ENCODE measurements at places on chromosomes 12 and 14.

- DNase-seq = no peak
Observed at GRCh38 chr14:75667099-75667765, 6.2 kb downstream of the TTLL5 start.

GRCh38 chr12:56150563-56150962 lies 1.8 kb upstream of the MYL6B start:
- DNase-seq = peak; percentile 35

- no peak for DNase-seq
Observed at GRCh38 chr14:87111741-87112140, 881.2 kb downstream of the GALC start.

DNA sequence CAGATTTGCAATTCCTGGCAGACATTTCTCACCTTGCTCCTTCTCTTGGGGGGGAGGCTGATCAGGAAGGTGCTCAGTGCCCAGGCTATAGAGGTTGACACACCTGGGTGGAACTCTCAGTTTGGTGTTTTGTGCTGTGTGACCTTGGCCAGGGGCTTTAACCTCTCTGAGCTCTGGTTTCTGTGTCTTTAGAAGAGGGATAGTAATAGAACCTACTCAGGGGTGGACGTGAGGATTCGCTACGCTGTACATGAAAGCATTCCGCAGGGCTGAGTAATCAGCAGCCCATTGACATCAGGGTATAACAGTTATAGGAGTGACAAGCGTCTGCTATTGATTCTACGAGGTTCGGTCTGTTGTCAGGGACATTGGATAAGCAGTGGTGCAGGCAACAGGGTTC lies 98.1 kb downstream of the PHETA1 start:
- no peak for DNase-seq

- DNase-seq = no peak
Observed at GRCh38 chr12:4779749-4780148, 59.5 kb downstream of the GALNT8 start.

DNA sequence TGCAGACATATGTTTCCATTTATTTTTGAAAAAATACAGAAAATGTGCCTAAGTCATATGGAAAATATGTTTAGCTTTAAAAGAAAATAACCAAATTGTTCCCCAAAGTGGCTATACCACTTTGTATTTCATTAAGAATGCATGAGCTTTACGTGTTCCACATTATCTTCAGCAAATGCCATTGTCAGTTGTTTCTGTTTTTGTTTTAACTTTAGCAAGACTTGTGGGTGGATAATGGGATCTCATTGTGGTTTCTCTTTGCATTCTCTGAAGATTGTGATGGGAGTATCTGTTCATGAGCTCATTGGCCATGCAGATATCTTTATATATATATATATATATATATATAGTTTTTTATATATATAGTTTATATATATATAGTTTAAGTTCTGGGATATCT lies 181.5 kb downstream of the CCER1 start:
- peak; percentile 6 for DNase-seq

DNA sequence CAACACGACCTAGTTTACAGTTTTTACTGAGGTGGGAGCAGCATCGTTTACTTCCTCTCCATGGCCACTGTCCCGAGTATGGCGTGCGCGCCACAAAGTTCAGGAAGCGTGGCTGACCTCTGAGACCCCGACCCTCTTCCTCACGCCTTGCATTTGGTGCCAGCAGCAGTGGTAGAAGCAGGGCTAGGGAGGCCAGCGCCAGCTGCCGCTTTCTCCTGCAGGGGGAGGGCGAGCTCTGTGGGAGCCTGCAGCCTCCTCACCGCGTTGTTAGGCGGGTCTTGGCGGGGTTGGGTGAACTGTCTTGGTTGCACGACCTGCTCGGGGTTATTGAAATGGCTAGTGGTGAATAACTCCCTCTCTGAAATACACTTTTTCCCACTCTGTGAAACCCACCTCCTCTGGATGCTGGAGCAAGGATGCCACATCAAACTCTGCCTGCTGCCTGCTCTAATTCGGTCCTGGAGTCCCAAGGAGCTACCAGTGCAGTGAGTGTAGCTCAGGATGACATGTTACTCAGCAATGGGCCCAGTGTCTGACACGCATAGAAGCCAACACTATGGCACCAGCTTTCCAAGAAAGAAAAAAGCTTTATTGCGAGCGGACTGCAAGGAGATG lies 22.3 kb upstream of the TDRD9 start:
- DNase-seq = no peak

DNA sequence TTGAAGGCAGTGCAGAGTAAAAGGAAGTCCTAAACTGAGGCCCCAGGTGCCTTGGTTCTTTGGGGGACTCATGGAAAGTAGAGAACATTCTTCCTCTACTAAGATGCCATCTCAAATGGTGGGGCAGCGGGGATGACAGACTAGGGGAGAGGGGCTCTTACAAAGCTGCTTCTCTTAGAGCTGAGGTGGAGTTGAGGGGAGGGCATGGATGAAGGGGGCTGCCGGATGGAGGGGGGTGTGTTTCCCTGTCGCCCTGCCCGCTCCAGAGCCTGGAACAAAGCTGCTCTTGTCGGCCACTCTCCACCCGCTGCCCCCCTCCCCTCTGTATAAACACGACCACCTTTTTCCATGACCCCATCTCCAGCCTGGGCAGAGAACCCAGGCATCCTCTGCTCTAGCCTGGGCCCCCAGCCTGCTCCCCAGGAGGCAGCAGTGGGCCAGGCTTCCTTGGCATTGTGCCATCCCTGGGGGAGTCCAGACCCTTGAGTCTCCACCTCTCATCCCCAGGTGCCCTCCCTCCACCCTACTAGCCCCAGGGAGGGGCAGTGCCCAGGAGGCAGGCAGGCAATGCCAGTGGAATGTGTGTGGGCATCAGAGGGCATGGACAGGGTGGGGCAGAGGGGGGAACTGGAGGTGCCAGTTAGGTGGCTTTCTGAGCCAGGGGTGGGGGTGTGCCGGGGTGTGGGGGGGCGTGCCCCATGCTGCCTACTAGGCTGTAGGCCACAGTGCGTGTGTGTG lies 1.7 kb downstream of the RARG start:
- no peak for DNase-seq

DNA sequence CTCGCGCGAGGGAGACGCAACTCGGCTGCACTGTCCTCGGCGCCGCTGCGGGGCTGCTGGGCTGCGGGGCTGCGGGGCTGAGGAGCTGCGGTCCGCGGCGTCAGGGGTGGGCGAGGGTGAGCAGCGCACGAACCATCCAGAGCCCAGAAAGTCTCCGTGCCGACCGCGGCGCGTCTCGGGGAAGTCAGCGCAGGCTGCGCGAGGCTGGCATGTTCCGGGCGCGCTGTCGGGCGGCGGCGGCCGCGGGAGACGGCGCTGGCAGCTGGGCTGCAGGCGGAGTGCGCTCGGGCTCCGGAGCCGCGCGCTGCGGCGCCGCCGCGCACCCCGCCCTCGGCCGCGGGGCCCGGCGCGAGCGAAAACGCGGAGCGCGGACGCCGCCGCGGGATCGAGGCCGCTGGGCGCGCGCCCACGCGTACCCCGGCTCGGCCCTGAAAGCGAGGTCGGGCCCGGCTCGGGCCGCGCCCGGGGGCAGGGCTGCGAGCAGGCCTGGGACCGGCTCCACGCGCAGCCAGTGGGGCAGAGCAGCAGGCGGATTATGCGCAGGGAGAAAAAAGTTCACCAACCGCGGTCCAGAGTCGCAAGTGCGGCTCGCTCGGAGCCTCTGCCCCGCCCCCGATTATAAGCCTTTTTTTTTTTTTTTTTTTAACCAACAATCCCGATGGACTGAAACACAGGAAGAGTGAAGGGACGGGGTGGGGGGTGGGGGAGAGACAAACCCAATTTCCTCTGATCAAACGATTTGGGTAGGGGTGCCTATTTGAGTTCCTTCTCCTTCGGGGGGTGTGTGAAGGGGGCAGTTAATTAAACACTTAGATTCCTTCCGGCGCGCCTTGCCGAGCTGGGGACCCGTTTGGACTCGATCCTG lies at the start of gene PRICKLE1:
Gene PRICKLE1 (minus strand): TSS at position 282 of the 865 bp plus-strand sequence. CDS start 117,230 bp downstream, outside the sequence.
- peak; percentile 74 for DNase-seq

DNA sequence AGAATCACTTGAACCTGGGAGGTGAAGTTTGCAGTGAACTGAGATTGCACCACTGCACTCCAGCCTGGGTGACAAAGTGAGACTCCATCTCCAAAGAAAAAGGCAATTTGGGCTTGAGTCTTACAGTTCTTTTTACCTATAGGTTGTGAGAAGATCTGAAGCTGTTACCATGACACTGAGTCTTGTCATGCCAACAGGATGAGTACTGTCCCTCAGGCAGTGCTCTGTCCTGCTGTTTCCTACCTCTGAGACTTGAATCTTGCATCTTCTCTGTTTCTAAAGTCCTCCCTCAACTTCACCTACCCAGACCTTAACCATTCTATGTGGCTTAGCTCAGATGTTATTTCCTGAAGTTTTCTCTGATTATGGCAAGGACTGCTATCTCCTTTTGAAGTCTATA lies 400.8 kb upstream of the PRICKLE1 start:
- DNase-seq = no peak

- DNase-seq = no peak
Observed at GRCh38 chr14:35285168-35286002, 6.8 kb upstream of the PSMA6 start.

DNA sequence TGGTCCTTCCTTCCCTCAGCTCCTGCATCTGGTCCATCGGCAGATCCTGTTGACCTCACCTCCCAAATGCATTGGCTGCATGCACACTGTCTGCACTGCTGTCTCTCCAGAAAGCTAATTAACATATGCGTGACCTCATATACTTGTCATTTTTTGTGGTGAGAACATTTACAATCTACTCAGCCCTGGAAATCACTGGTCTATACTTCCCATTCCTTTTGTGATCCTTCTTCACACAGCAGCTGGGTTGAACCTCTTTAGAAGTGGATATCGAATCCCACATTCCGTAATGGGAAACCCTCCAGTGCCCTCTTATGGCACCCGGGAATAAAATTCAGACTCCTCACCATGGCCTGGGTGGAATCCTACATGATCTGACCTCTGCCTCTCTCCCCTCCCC lies 45.0 kb downstream of the SMOC1 start:
- DNase-seq = peak; percentile 25

DNA sequence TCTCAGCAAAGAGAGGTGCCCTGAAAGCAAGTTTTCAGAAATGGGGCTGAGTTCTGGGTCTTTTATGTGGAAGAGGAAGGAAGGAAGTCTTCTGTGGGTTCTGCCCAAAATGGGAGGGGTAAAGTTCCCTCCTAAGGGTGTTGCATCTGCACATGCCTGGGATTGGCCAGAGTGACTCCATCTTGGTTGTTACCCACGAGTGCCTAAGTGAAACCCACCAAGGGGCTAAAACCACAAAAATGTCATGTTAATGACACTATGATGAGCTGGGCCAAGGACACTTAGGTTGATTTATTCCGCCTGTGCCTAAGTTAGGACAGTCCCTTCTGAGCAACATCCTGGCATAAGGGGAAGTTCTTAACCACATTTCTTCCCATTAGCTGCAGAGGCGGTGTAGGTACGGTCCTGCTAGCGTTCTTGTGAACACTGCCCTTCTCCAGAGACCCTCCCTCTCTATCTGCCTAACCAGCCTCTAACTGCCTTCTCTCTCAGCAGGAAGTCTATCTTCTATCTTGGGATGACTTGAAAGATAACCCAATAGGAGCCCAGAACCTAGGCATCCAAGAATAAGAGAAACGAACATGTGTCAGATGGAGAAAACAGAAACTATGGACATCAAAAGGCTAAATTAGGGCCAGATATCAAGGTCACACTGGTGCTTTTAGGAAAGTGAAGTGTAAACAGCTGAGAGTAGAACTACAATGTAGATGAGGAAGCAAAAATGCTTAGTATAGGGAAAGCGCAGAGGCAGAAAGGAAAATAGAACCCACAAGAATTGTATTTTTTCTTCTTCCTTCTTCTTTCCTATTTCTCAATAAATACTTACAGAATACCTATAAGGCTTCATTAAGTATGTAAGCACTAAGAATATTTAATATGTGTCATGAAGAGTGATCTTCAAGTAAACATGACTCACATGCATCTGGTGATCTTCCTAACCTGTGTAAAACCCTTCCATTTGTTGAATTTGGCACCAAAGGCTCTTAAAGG lies 104.2 kb upstream of the AMN1 start:
- no peak for DNase-seq

- no peak for DNase-seq
Observed at GRCh38 chr12:51867796-51868428, 19.4 kb upstream of the FIGNL2 start.

DNA sequence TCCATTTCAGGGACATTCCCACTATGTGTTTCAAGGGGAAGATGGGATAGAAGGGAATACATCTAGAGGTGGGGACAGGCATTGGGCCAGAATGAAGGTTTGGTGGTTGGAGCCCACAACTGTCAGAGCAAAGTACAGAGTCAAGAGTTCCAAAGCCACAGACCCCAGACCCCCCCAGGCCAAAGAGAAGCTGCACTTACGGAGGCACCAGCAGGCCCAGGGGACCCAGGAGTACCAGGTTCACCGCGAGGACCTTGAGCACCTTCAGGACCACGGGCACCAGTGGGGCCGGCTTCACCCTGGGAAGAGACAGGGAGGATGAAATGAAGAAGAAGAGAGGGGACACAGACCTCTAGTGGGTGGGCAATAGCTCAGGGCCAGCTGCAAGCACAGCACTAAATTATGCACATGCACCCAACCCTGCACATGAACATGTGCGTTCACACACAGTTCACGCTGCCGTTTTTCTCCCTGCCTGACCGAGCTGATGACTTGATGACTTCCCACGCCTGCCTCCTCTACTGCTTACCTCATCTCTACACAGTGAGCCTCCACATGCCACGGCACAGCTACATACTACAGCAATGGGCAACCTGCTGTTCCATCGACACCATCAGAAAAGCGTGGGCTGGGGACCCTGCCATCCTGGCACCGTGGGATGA lies 16.7 kb downstream of the COL2A1 start:
- no peak for DNase-seq

GRCh38 chr14:33661101-33661500 lies 289.8 kb downstream of the EGLN3 start:
- no peak for DNase-seq

DNA sequence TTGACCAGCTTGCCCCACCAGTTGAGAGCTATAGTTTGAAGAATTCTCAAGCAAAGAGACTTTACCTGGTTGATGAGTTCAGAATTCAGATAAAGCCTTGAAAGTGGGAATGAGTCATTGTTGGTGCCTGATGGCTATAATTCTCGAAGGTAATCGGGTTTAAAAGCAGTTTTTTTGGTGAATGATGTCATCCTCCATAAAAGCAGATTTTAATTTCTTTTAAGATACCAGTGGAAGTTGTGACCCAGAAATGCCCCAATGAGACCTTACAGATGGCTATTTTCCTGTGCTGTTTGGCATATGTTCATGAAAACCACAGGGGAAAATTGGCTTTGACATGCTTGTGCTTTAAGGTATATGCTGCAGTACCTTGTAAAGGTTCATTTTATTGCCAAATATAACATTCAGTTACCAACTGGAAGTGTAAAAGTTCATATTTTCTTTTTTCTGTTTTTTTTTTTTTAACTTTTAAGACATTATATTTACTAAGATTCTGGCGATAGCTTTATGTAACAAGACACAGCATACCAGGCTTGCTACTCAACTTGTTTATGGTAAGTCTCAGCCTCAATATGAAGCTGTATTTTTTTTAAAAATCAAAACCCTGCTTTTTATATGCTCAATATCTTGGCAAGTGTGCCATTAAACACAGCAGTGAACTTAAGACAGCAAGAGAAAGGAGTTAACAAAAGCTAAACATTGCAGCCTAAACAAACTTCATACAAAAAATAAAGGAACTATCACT lies 119.3 kb downstream of the LMNTD1 start:
- peak; percentile 57 for DNase-seq

GRCh38 chr12:64767495-64767894 lies 8.3 kb upstream of the GNS start:
- DNase-seq = no peak

- DNase-seq = no peak
Observed at GRCh38 chr12:57775563-57776246, 3.3 kb downstream of the EEF1AKMT3 start.
